Stomach (tissue), 19 donors: ENCODE measurements at places on chromosomes 3 and 15.

- DNase-seq: no peak
These were observed 3.1 kb downstream of the ABTB1 start for GRCh38 chr3:127675651-127676391.

GRCh38 chr3:42665050-42665878 lies 11.8 kb downstream of the ZBTB47 start:
- DNase-seq: no peak

- peak; percentile 27 for DNase-seq
These were observed 388 bp downstream of the DAPK2 start for GRCh38 chr15:64045774-64046420.

GRCh38 chr3:4411833-4412232 lies 55.2 kb downstream of the SUMF1 start:
- DNase-seq: no peak

GRCh38 chr3:14839236-14839635 lies 20.5 kb downstream of the FGD5 start:
- DNase-seq: no peak

GRCh38 chr3:98151241-98151640 lies 4.0 kb downstream of the OR5H14 start:
- no peak for DNase-seq

DNA sequence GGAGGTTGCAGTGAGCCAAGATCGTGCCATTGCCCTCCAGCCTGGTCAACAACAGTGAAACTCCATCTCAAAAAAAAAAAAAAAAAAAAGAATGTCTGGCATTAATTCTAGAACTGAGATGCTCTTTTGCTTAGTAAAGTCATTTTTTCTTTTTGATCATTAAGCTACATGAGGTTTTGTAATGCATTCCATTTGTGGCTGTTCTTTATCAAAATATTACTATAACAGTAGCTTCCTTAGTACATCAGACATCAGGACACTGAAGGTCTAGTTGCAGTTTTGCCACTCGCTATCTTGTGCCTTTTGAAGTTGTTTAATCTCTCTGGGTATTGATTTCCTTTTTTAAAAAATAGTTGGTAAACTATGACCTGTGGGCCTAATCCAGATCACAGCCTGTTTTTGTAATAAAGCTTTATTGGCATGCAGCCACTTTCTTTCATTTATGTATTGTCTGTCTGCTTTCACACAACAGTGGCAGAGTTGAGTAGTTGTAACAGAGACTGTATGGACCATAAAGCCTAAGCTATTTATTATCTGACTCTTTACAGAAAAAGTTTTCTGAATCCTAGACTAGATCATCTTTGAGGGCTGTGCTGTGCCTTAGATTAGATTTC lies 76.6 kb downstream of the SLC25A26 start:
- no peak for DNase-seq

DNA sequence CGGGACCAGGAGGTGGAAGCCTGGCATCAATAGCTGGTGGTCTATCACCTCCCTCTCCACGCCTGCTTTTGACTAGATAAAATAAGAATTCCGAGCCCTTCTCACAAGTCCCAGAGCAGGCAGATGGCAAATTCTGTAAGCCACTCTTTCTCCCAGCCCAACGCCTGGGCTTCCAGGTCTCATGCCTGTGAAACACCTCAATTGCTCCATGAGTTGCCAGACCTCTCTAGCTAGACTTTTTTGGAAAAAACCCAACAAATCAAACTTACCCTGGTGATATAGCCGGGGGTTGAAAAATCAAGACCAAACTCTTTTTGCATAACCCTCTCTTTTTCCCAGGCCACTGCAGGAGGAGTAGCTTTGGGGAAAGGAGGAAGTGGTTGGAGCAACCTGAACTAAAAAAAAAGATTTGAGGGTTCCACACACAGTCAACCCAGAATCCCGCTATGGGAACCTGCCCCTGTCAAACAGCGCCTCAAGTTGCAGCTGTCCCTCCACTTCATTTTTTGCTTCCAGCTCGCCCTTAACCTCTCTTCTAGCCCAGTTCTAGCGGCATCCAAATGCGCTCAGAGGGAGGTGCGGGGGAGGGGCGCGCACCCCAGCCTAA lies 7.0 kb downstream of the BHLHE40 start:
- no peak for DNase-seq

DNA sequence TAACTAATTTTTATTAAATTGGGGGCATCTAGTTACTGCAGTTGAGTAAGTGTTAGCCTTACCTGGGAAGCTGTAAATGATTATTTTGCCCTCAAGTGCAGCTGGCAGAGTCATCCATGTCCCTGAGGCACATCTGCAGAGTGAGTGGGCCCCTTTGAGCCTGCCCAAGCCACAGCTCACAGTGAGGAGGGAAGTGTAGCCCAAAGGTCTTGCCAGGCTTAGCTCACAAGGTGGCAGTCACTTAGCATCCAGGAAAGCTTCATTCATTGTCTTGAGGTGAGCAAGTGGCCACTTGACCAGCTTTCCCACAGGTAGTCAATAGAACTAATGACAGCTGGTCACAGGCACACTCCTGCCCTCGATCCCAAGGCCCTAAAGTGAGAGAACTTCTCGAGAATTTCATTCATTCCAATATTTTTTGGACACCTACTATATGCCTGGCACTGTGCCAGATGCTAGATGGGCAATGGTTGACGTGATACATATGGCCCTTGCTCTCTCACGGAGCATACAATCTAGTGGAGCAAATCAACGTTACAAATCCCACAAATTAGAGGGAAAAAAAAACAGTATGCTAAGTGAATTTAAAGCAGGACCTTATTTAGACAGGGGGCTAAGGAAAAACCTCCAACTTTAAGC lies 163.3 kb upstream of the IL12A start:
- DNase-seq: no peak

GRCh38 chr3:40317061-40317855 lies 7.8 kb downstream of the EIF1B start:
- DNase-seq: peak; percentile 85
